ENCODE measurements at places on chromosomes 7 and 10.

GRCh38 chr10:113263056-113263455, 289.8 kb upstream of the HABP2 start:
- DNase-seq = no peak

- no peak for DNase-seq
Measured at GRCh38 chr7:29647020-29647654, 83.5 kb downstream of the PRR15 start.

DNA sequence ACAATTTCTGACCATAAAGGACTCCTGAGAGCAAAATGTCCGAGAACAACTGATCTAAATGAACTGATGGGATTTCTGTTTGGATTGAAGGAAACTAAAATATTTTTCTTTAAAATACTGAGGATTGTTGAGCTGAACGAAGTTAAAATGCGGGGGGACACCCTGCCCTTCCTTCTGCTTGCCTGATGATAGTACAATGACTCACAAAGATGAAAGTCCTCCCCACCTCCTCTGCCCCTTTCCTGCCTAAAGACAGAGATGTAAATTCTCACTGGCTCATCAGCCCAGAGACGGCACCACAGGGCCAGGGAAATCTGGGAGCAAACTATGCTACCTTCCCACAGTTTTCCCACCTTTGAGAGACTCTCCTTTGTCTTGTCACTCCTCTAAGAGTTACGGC, 180.6 kb downstream of the PHTF2 start:
- no peak for DNase-seq

GRCh38 chr10:56881218-56881617, 520.2 kb upstream of the ZWINT start:
- no peak for DNase-seq

DNA sequence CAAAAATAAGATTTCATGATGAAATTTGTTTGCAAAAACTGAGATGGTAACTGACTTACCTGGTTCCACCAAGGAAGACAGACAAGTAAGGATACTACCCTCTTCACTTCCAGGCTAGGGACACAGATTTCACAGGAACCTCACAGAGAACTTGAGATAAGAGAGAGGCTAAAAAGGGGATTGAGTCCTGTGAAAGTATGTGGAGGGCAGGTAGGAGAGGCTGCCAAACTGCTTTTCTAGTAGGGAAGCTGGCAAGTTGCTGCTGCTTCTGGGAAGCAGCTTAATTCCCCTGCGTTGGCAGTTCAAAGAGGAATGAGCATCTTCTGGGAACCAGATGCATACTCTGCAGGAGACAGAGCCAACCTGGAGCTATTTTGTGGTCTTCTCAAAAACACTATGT, 841.6 kb downstream of the CCSER2 start:
- DNase-seq = no peak

DNA sequence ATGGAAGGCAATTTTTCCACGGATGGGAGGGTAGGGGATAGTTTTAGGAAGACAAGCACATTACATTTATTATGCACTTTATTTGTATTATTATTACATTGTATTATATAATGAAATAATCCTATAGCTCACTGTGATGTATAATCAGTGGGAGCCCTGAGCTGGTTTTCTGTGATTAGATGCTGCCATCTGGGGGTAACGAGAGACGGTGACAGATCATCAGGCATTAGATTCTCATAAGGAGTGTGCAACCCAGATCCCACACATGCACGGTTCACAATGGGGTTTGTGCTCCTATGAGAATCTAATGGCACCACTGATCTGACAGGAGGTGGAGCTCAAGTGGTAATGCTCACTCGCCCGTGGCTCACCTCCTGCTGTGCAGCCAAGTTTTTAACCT, 103.9 kb upstream of the STK17A start:
- DNase-seq = no peak

DNA sequence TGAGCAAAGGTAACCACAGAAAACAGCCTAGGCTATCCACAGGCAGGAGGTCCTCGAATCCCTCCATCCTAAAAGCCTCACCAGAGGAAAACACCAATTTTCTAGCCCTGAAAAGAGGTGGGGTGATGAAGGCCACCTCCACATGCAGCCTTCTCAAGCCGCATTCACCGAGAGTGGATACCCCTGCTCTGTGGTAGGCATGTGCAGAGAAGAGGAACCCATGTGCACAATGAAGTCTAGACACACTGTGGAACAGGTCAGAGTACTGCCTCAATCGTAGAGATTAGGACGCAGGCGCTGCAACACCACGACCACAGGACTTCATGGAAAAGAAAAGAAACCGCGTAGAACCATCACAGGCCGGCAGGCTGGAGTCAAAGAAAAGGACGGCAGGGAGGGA, 38.8 kb downstream of the GRB10 start:
- DNase-seq = no peak

- no peak for DNase-seq
Measured at GRCh38 chr7:79132844-79133451, 320.5 kb downstream of the MAGI2 start.

- no peak for DNase-seq
Measured at GRCh38 chr10:80540981-80541750, 3.5 kb downstream of the SH2D4B start.

DNA sequence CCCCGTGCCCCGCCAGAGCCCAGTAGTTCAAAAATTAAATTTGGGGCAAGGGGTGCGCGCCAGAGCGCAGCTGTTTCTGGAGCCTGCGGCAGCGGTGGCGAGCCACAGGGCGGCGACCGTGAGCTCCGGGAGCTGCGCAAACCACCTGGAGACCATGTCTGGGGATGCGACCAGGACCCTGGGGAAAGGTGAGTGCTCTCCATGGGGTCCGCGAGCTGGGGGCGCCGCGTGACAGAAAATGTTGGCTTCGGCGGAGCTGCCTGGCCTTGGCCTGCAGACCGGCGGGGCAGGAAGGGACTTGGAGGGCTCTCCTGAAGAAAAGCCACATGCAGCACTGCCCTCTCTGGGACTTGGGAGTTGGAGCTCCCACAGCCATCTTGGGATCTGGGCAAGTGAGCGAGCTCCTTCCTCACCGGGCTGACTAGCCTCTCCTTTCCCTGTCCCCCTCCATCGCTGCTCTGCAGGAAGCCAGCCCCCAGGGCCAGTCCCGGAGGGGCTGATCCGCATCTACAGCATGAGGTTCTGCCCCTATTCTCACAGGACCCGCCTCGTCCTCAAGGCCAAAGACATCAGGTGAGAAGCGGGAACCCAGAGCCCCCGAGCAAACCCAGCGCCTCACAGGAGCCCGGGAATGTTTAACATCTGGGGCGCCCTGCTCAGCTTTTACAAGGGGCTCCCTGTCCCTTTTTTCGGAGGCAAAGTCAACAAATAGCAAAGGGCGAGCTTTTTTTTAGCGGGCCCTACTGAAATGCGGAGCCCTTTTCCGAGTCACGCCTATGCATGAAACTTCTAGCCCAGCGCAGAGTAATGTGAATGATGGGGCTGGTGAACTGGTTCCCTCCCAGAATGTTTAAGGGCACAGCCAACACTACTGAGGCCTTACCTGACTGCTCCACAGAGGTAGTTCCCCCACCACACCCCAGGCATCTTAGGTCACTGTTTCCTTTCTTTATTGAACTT, 6.1 kb downstream of the GSTO2 start:
- DNase-seq = no peak

DNA sequence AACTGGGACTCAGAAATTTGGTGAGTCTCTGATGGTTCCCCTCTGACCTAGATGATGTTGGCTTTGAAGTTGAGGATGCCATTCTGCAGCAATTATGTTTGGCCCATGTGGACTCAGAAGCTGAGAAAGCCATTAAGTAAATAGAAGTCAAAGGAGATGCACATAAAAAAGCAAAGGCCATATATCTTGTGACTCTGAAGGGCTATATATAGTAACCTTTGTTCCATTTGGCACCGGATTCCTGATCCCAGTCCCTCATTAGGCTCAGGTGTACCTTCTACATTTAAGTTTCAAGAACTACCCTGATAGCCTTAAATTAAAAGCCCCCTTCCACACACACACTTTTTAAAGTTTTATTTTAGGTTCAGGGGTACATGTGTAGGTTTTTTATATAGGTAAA, 50.0 kb upstream of the PDK4 start:
- no peak for DNase-seq

- DNase-seq = no peak
Measured at GRCh38 chr7:47579458-47579857, 2.5 kb downstream of the TNS3 start.

DNA sequence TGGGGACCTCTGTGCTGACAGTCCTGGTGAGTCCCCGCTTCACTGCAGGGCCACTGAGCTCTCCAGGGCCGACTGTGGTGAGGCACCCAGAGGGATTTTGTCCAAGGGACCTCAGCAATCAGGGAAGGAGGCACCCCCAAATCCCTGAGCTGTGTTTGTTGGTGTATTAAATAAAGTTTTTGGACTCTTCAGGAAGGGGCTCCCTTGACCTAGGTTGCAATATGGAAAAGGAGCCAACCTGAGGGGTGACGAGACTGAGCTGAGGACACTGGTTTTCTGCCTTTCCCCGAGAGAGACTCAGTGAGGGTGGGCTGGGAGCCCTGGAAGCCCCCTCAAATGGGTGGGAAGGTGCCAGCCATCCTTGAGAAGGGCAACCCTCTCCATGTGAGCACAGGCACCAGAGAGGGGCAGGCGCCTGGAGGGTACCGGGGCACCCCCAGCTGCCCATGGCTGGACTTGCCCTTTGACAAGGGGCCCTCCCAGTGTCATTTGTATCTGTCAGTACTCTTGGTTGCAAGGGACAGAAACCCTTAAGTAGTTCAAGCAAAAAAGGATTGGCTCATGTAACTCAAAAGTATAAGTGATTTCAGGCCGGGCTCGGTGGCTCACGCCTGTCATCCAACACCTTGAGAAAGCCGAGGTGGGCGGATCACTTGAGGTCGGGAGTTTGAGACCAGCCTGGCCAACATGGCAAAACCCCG, 72.8 kb downstream of the C10orf105 start:
- no peak for DNase-seq

DNA sequence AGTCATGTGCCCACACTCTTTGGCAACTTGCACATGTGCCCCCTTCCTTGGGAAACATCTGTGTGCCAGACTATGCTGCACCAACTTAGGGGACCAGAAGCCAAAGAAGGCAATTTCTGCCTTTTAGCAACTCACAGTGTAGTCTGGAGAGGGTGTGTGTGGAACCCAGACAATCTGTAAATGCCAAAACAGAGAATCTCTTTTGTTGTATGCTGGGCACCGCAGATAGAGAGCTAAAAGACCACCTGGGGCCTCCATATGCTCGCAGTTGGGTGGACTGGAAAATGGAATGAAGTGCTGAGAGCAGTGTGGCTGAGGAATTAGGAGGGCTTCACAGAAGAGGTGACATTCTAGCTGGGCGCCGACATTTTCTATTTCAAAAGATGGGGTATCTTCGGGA, 26.4 kb downstream of the UBTD1 start:
- no peak for DNase-seq

- no peak for DNase-seq
Measured at GRCh38 chr10:116490028-116490662, 55.6 kb upstream of the PNLIP start.
